ENCODE measurements at places on chromosomes 4 and X.

- no peak for DNase-seq
Observed at GRCh38 chr4:656436-657337, 17.4 kb downstream of the ATP5ME start.

DNA sequence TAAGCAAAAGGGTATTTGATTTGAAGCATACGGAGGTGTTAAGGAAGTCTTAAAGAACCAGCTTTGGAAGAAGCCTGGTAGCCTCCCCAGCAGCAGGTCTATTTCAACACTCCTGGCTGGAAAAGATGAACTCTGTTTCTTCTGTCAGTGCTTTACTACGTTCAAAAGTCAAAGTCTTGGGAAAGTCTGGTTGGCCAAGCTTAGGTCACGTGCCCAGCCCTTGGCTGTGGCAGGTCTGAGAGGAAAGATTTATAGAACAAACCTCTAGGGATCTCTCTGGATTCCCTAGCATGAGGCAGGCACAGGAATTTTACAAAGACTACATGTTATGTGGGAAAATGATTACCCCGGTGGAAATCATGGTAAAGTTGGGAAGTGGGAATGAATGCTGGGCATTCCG is 8.6 kb upstream of the ARHGAP10 start:
- DNase-seq = no peak

DNA sequence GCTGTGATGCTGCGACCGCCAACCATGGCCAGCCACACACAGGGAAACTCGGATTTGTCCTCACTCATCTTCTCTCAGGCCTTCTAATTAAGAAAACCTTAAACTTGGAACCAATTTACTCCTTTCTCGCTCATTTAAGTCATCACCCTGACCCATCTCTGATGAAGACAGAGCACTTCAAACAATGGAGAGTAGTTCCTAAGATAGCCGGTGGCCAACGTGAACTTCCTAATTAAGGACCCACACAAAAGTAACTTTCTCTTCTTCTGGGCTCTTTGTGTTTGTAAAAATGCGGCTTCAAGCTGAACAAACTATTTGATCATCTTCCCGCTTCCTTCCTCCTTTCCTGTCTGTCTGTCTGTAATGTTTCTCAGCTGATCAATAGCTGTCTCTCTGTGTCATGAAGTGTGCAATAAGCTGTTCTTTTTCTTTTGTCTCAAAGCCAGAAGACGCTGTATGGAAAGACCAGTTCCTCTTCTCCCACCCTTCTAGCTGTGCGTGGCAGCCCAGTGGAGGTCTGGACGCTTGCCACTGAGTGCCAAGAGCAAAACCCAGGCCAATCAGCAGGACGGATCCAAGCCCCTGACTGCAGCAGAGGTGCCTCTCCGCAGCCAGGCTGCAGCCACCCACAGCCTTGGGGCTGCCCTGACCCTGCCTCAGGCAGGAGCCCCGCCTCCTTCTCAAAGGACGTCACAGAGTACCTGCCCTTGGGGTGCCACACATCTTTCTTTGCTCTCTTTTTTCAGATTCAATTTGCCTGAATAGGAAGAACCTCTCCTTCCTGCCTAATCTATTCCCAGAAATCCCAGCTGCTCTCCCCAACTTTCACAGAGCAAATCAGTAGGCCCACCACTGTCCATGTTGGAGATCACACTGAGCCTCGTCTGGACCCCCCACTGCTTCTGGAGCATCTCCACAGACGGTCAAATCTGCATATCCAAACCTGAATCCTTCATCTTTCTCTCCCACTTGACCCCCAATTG is 59.3 kb downstream of the MAML3 start:
- no peak for DNase-seq

DNA sequence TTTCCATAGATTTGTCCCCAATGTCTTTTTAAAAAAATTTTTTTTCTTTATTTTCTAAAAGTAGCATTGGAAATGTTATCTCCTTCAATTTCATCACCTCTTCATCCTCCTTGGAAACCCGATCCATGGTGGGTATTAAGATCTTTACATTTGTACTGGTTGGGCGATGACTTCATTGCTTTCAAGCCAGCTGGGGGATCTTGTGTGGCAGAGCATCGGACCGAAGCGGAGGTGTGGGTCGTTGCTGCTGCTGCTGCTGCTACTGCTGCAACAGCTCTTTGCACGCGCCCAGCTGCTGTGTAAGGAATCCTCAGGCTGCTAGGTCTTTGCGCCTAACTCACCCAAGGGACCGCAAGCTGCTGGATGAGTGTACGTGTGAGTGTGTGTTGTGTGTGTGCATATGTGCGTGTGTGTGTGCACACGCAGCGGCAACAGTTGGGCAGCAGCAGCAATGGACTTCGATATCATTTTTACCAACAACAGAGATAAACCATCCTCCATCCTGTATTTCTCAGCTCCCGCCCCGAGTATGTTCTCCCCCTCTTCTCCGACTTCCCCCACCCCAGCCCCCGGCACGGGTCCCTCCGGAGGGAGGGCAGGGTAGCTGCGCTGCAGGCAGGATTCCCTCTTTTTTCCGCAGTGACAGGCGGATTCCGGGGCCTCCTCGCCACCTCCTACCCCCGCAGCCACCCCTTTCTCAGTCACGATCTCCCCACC is 768 bp upstream of the CDKL5 start:
- DNase-seq = no peak

- no peak for DNase-seq
Observed at GRCh38 chrX:149120459-149120858, 384.6 kb downstream of the IDS start.

GRCh38 chr4:155491336-155492120 is 114.8 kb upstream of the MAP9 start:
- DNase-seq = no peak

DNA sequence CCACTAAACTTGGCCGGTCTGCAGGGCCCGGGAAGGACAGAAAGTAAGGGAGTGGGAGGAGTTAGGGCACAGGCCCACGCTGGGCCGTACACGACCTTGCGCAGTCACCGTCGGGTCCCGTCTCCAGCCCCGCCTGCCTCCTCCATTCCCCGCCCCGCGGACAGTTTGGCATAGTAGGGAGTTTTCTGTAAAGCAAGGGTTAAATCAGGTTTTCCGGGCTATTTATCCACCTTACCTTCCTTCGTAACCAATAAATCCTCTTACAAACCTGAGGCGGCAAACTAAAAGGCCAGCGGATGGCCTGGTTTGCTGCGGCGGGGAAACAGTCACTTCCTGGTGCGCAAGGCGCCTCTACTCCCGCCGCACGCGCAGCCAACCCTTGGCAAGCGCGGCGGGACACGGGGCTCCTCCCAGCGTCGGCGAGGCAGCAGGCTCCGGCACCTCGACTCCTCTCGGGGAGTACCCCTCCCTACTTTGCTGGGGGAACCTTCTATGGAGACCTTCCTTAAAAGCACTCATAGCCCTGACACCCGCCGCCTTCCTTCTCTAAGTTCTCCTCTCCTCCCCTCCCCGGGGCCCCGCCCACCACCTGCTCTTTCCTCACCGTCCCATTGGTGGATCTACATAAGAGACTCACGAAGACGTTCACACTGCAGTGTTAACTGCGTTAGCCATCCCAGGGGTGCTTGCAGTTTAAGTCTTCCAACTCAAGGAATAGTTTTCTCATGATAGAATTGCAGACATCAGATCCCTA is at the start of gene TRMT2B:
Gene TRMT2B (minus strand): TSS at position 563 of the 754 bp plus-strand sequence. CDS start 9,822 bp downstream, outside the sequence.
- DNase-seq = peak; percentile 79

- DNase-seq = no peak
Observed at GRCh38 chr4:124596816-124597215, 115.7 kb downstream of the ANKRD50 start.

GRCh38 chr4:123415576-123415975 is 19.0 kb downstream of the SPRY1 start:
- no peak for DNase-seq

DNA sequence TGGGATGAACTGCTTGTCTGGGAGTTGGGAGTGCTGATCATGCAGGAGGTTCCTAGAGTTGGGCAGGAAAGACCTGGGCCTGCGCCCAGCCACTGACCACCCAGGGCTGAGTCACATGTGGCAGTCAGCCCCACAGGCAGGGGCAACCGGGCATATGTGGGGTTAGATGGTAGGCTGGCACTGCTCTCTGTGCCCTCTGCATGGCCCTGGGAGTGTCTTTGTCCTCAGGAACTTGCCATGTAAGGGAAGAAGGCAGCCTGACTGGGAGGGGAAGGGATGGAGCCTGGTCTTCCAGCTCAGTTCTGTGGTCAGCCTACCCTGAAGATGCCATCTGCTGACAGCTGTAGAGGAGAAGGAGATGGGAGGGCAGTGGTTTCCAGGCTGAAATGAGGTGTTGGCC is 70.2 kb upstream of the EFNB1 start:
- DNase-seq = no peak

DNA sequence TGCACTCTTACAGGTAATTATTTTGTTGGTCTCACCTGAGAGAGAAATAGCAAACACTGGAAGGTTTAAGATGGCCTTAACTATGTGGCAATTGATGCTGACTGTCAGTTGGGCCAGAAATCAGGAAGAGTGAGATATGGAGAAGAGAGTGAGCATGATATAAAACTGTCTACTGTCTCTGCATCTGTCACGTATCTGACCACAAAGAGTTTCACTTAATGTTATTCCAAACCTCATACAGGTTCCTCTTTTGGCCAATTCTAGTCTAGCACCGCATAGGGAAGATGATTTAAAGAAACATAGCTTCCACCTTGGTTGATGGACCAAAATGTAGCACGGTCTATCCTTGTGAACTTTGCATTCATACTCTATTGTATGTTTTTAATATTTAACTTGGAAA is 381.0 kb upstream of the BOD1L1 start:
- DNase-seq = no peak

- no peak for DNase-seq
Observed at GRCh38 chrX:122945328-122945727, 238.8 kb upstream of the GRIA3 start.

GRCh38 chr4:24928708-24929107 is 15.9 kb upstream of the CCDC149 start:
- no peak for DNase-seq

GRCh38 chr4:4677556-4678522 is 136.0 kb upstream of the STX18 start:
- no peak for DNase-seq

DNA sequence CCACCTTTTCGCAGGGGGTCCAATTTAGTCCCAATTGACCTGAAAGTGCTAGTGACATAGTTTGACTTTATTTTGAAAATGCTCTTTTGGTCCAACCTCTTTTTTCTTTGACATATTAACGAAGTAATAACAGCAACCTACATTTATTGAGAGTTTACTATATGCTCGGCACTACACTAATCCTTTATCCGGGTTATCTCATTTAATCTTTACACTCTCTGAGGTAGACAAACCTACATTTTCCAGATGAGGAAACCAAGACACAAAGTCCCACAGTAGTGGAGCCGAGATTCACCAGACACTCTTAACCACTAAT is 307 bp upstream of the ATRX start:
- DNase-seq = no peak

DNA sequence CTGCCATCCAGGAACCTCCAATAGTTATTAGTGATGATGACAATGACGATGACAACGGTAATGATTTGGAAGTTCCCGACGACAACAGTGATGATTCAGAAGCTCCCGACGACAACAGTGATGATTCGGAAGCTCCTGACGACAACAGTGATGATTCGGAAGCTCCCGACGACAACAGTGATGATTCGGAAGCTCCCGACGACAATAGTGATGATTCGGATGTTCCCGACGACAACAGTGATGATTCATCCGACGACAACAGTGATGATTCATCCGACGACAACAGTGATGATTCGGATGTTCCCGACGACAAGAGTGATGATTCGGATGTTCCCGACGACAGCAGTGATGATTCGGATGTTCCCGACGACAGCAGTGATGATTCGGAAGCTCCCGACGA is 14.7 kb downstream of the CXCR3 start:
- DNase-seq = no peak
